ENCODE measurements at places on chromosomes 2 and 18. TPM values are rescaled to one million over a fixed set of nuclear protein-coding genes. Genes with fewer than 3 reads are reported as not detected.

GRCh38 chr2:29223851-29224692 lies 108.9 kb downstream of the CLIP4 start:
- peak; percentile 27 for DNase-seq
- peaks cover 7% of the 10 kb centered on the region for H3K4me1 ChIP-seq
- H3K36me3 ChIP-seq: peaks cover 61% of the 10 kb centered on the region
- no peak overlapping the region for H3K4me3 ChIP-seq

Gene EMILIN1
- total RNA-seq: 0.19 TPM

DNA sequence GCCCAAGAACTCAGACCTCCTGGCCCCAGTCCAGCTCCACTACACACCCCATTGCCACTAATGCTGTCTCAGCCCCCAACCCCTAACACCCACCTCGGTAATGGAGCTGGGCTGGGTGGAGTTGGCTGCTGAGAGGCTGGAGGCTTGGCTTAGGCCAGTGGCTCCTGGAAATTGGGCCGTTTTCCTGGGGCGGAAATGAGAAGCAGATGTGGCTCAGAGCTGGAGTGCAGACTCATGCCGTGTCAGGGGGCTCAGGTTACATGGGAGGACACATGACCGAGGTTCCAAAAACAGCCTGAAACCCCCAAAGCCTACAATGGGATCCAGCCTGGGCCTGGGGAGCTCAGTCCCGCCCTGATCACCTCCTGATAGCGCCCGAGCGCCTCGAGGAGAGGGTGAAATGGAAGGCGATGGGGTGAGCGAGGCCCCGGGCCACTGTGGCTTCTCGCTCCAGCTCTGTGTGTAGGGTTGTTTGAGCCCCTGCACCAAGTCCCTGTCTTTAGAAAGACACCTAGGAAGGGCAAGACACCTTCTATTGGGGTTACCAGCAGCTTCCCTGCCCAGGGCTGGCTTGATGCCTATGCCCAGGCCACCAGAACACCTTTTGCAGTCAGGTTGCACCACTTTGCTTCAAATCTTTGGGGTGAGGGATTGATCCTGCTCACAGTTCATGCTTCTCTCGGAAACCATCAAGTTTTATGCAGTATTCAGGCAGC lies 175.7 kb upstream of the HAAO start:
- H3K4me3 ChIP-seq: no peak overlapping the region
- no peak for DNase-seq
- no peaks in the 10 kb centered on the region for H3K27me3 ChIP-seq
- H3K4me1 ChIP-seq: peaks cover 34% of the 10 kb centered on the region
- H3K36me3 ChIP-seq: peaks cover 15% of the 10 kb centered on the region
- no peak overlapping the region for H3K27ac ChIP-seq

- no peak overlapping the region for H3K27ac ChIP-seq
- H3K36me3 ChIP-seq: no peaks in the 10 kb centered on the region
- DNase-seq: no peak
- no peak overlapping the region for H3K4me3 ChIP-seq
- peaks cover 8% of the 10 kb centered on the region for H3K4me1 ChIP-seq
Observed at GRCh38 chr2:216348756-216349308, 23.5 kb downstream of the MARCHF4 start.

GRCh38 chr18:7844418-7844817 lies 277.3 kb downstream of the PTPRM start:
- no peaks in the 10 kb centered on the region for H3K4me1 ChIP-seq
- no peak overlapping the region for H3K4me3 ChIP-seq
- no peak overlapping the region for H3K27ac ChIP-seq
- no peak for DNase-seq
- no peaks in the 10 kb centered on the region for H3K36me3 ChIP-seq
- H3K27me3 ChIP-seq: no peaks in the 10 kb centered on the region

- no peak for DNase-seq
- H3K27me3 ChIP-seq: no peaks in the 10 kb centered on the region
- H3K4me3 ChIP-seq: no peak overlapping the region
- peaks cover 7% of the 10 kb centered on the region for H3K36me3 ChIP-seq
- peaks cover 44% of the 10 kb centered on the region for H3K4me1 ChIP-seq
- no peak overlapping the region for H3K27ac ChIP-seq
Observed at GRCh38 chr2:188414411-188414810, 122.7 kb downstream of the GULP1 start.

- H3K4me1 ChIP-seq: peaks cover 7% of the 10 kb centered on the region
- H3K36me3 ChIP-seq: no peaks in the 10 kb centered on the region
- DNase-seq: no peak
- H3K27ac ChIP-seq: no peak overlapping the region
Observed at GRCh38 chr2:64663402-64663801, 9.7 kb upstream of the SERTAD2 start.

GRCh38 chr18:10100941-10101701 lies 187.3 kb downstream of the VAPA start:
- H3K36me3 ChIP-seq: no peaks in the 10 kb centered on the region
- no peaks in the 10 kb centered on the region for H3K4me1 ChIP-seq
- no peak for DNase-seq
- H3K4me3 ChIP-seq: no peak overlapping the region

GRCh38 chr18:9191658-9192256 lies 55.2 kb downstream of the ANKRD12 start:
- H3K4me1 ChIP-seq: no peaks in the 10 kb centered on the region

DNA sequence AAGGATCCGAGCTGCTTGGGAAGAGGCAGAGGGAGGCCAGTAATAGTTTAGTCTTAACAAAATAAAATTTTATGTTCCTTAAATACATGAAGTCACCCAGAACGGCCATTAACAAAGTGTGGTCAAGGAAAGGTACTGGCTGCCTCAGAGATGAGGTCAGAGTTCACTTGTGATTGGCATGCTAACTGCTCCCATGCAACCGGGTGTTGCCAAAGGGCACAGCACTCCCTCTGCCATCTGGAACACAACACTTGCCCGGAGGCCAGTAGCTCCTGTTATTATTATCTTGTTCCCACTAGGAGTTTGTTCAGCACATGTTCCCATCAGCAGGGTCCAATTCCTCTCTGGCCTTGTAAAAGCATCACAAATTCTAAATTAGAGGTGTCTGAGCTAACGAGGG lies 207.0 kb downstream of the CYP26B1 start:
- no peaks in the 10 kb centered on the region for H3K36me3 ChIP-seq
- H3K27me3 ChIP-seq: peaks cover 39% of the 10 kb centered on the region
- H3K27ac ChIP-seq: no peak overlapping the region
- no peaks in the 10 kb centered on the region for H3K4me1 ChIP-seq
- no peak for DNase-seq

GRCh38 chr2:25794544-25795276 lies 83.6 kb downstream of the ASXL2 start:
- H3K36me3 ChIP-seq: peaks cover 6% of the 10 kb centered on the region
- H3K4me1 ChIP-seq: peaks cover 8% of the 10 kb centered on the region
- no peak for DNase-seq
- no peak overlapping the region for H3K27ac ChIP-seq
- no peaks in the 10 kb centered on the region for H3K27me3 ChIP-seq

Gene GATA6
- 58.4 TPM for total RNA-seq

Gene FIGN
- 8.4 TPM for total RNA-seq

GRCh38 chr18:6610466-6610865 lies 119.0 kb upstream of the ARHGAP28 start:
- H3K4me1 ChIP-seq: no peaks in the 10 kb centered on the region
- no peaks in the 10 kb centered on the region for H3K36me3 ChIP-seq
- H3K27ac ChIP-seq: no peak overlapping the region
- H3K4me3 ChIP-seq: no peak overlapping the region
- no peak for DNase-seq
- peaks cover 26% of the 10 kb centered on the region for H3K27me3 ChIP-seq

GRCh38 chr2:21118302-21118920 lies 5.4 kb upstream of the TDRD15 start:
- DNase-seq: no peak
- no peak overlapping the region for H3K4me3 ChIP-seq
- H3K27me3 ChIP-seq: peaks cover 36% of the 10 kb centered on the region
- no peaks in the 10 kb centered on the region for H3K36me3 ChIP-seq
- H3K4me1 ChIP-seq: no peaks in the 10 kb centered on the region
- H3K27ac ChIP-seq: no peak overlapping the region

Gene SLC23A3
- 4.4 TPM for total RNA-seq

Gene TSPYL6
- total RNA-seq: not detected

Gene TEX44
- not detected for total RNA-seq

Gene IMPA2
- 30.9 TPM for total RNA-seq

Data from Calu3 (cell line).